Activated naive CD8-positive, alpha-beta T cell treated with anti-CD3 and anti-CD28 coated beads, Interleukin-2, amount 10 ng/mL, durations not matched to agents 7 days and 5 days (primary cell): ENCODE measurements at places on chromosomes 11 and 22. TPM values are rescaled to one million over a fixed set of nuclear protein-coding genes. Genes with fewer than 3 reads are reported as not detected.

Gene AASDHPPT
- total RNA-seq: 29.8 TPM

Gene MIOX
- total RNA-seq: not detected

Gene ZDHHC13
- 21.2 TPM for total RNA-seq

Gene PPFIBP2
- total RNA-seq: 25.7 TPM

Gene OR52H1
- total RNA-seq: not detected

Gene OR52N4
- total RNA-seq: 1.8 TPM

- peaks cover 2% of the 10 kb centered on the region for H3K4me1 ChIP-seq
- H3K4me3 ChIP-seq: no peak overlapping the region
- H3K27me3 ChIP-seq: peaks cover 38% of the 10 kb centered on the region
- H3K36me3 ChIP-seq: no peaks in the 10 kb centered on the region
Measured at GRCh38 chr11:17738151-17738973, 3.8 kb downstream of the KCNC1 start.

- H3K4me3 ChIP-seq: no peak overlapping the region
- DNase-seq: no peak
- H3K36me3 ChIP-seq: no peaks in the 10 kb centered on the region
- H3K27ac ChIP-seq: no peak overlapping the region
- H3K27me3 ChIP-seq: peaks cover 13% of the 10 kb centered on the region
Measured at GRCh38 chr22:20413217-20414058, 19.5 kb downstream of the ZNF74 start.

DNA sequence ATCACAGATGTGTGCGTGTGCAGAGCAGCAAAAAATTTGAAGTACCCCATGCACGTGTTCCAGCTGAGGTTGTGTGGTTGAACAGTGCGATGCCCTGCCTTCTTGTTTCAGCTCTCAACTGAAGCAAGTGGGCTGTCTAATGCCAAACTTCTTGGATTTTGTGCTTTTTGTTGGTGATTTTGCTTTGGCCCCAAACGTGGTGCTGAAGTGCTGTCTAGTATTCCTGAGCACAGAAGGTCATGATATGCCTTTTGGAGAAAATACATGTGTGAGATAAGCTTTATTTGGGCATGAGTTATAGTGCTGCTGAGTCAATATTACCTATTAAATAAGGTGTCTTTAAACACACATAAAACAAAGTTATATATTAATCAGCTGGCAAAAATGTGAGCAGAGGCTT is 14.1 kb downstream of the YDJC start:
- no peak overlapping the region for H3K27ac ChIP-seq
- H3K4me1 ChIP-seq: no peaks in the 10 kb centered on the region
- H3K36me3 ChIP-seq: peaks cover 7% of the 10 kb centered on the region
- no peaks in the 10 kb centered on the region for H3K27me3 ChIP-seq
- DNase-seq: no peak
- H3K4me3 ChIP-seq: no peak overlapping the region

DNA sequence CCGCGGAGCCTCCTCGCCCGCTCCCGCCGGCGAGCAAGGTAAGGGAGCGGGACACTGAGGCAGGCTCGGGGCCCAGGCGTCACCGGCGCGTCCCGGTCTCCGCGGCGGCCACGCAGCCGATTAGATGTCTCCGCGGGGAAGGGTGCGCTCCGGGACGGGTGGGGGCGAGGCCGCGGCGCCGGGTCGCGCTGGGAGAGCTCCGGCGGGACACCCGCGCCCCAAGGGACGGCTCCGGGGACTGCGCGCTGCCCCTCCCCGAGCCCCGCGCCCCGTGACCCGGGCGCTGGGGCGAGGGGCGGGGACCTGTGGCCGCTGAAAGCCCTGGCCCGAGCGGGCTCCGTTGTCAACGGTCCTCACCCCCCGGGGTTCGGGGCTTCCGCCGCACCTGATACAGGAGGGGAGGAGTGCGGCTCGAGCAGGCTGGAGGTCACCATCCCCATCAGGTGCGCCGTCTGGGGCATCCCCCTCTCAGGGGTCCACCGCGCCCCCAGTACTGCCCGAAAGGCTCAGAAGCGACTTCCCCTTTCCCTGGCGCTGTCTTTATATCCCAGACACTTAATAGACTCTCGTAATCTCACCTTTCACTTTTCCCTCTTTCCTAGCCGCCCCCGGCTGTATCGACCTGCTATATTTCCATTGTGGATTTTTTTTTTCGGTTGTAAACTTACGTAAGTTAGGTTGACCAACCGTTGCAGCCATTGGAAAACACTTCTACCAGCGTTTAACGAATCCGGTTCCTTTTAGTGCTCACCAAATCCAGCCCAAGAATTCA is 573 bp downstream of the PPFIA1 start:
- DNase-seq: no peak
- H3K4me1 ChIP-seq: peaks cover 28% of the 10 kb centered on the region
- peaks cover 20% of the 10 kb centered on the region for H3K36me3 ChIP-seq
- peak overlapping the region; percentile 91 for H3K4me3 ChIP-seq
- peaks cover 15% of the 10 kb centered on the region for H3K27me3 ChIP-seq

DNA sequence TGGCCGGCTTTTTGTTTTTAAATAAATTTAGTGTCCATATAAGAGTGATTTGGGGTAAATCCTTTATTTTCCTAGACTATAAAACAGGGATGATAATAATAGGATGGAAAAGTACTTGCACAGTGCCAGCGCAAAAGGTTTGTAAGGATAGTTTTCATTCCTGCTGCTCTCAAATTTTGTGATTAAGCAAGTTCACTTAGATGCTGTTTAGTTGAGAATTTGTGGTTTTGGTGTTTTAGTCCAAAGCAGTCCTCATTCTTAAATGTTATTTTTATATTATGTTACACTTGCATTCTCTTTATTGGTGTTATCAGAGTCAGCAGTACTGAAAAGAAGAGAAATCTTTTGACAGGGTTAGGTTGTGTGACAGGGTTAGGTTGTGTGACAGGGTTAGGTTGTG is 47.9 kb downstream of the PPP6R3 start:
- peaks cover 33% of the 10 kb centered on the region for H3K4me1 ChIP-seq
- H3K27me3 ChIP-seq: no peaks in the 10 kb centered on the region
- H3K36me3 ChIP-seq: peaks cover 23% of the 10 kb centered on the region
- H3K4me3 ChIP-seq: no peak overlapping the region
- H3K27ac ChIP-seq: no peak overlapping the region

- peaks cover 11% of the 10 kb centered on the region for H3K4me1 ChIP-seq
- H3K27ac ChIP-seq: peak overlapping the region; percentile 30
- peak; percentile 24 for DNase-seq
- H3K36me3 ChIP-seq: no peaks in the 10 kb centered on the region
- peaks cover 67% of the 10 kb centered on the region for H3K27me3 ChIP-seq
Measured at GRCh38 chr11:79437981-79438630, 2.7 kb downstream of the TENM4 start.

- no peak for DNase-seq
- H3K27me3 ChIP-seq: no peaks in the 10 kb centered on the region
- peaks cover 11% of the 10 kb centered on the region for H3K4me1 ChIP-seq
- H3K27ac ChIP-seq: peak overlapping the region; percentile 14
Measured at GRCh38 chr22:42841444-42841843, 15.6 kb downstream of the ARFGAP3 start.

- no peak overlapping the region for H3K4me3 ChIP-seq
- H3K27me3 ChIP-seq: no peaks in the 10 kb centered on the region
- H3K36me3 ChIP-seq: no peaks in the 10 kb centered on the region
- H3K4me1 ChIP-seq: no peaks in the 10 kb centered on the region
- no peak for DNase-seq
Measured at GRCh38 chr22:28249402-28249801, 330.3 kb upstream of the PITPNB start.

DNA sequence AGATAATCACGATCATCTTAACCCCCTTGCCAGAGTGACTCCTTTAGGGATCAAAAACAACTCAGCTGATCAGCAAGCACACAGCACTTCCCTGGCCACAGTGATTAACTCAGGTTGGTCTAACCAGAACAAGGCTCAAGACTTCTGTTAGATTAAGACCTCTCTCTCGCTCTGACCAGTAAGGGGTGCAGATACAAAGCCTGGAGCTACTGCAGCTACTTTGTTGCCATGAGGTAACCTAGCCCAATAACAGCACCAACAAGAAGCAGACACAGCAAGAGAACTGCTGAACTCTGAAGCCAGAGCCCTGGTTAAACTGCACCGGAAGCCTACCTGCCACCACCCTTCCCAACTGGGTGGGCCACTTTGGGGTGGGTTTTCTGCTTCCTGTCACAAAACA is 42.0 kb downstream of the LINC01488 start:
- H3K36me3 ChIP-seq: no peaks in the 10 kb centered on the region
- no peak overlapping the region for H3K4me3 ChIP-seq
- H3K27me3 ChIP-seq: peaks cover 4% of the 10 kb centered on the region
- no peak for DNase-seq
- H3K4me1 ChIP-seq: no peaks in the 10 kb centered on the region

GRCh38 chr22:42799461-42800405 is 57.3 kb downstream of the ARFGAP3 start:
- no peaks in the 10 kb centered on the region for H3K4me1 ChIP-seq
- no peak overlapping the region for H3K4me3 ChIP-seq
- H3K27ac ChIP-seq: no peak overlapping the region
- DNase-seq: no peak
- H3K36me3 ChIP-seq: peaks cover 7% of the 10 kb centered on the region

- no peak overlapping the region for H3K27ac ChIP-seq
- no peaks in the 10 kb centered on the region for H3K27me3 ChIP-seq
- no peak overlapping the region for H3K4me3 ChIP-seq
- DNase-seq: no peak
- H3K36me3 ChIP-seq: peaks cover 4% of the 10 kb centered on the region
- H3K4me1 ChIP-seq: peaks cover 10% of the 10 kb centered on the region
Measured at GRCh38 chr22:17972385-17973191, 51.8 kb downstream of the MICAL3 start.

DNA sequence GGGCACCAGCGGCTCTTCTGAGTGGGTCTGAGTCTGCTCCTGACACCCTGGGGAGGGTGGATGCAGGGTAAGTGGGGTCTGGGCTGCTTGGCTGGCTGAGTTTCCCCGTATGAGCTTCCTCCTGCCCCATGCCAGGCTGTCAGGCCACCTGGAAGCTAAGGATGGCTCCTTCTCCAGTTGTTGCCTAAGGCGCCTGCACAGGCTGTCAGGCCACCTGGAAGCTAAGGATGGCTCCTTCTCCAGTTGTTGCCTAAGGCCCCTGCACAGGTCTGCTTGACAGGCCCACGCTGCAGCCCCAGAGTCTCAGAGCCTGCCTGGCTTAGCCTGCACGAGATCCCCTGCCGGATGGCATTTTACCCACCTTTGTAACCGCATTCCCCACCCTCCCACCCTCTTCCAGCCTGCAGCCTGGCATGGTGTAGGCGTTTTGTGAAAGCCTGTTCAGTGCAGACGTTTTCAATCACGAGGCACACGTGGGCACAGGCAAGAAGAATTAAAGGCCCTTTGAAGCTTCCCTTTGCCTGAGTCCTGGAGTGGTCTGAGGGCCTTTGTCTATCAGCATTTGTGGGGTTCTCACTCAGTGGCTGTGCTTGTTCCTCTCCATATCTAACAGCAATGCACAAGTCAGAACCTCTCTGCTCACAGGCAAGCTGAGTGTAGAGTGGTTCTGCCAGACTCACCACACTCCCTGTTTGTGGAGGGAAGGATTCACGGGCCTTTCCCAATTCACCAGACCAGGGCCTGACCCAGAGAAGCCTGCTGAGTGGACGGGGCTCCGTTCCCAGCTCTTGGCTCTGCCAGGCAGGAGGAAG is 40.2 kb upstream of the B3GAT1 start:
- H3K36me3 ChIP-seq: no peaks in the 10 kb centered on the region
- H3K4me3 ChIP-seq: no peak overlapping the region
- no peaks in the 10 kb centered on the region for H3K4me1 ChIP-seq
- peaks cover 7% of the 10 kb centered on the region for H3K27me3 ChIP-seq
- H3K27ac ChIP-seq: no peak overlapping the region

DNA sequence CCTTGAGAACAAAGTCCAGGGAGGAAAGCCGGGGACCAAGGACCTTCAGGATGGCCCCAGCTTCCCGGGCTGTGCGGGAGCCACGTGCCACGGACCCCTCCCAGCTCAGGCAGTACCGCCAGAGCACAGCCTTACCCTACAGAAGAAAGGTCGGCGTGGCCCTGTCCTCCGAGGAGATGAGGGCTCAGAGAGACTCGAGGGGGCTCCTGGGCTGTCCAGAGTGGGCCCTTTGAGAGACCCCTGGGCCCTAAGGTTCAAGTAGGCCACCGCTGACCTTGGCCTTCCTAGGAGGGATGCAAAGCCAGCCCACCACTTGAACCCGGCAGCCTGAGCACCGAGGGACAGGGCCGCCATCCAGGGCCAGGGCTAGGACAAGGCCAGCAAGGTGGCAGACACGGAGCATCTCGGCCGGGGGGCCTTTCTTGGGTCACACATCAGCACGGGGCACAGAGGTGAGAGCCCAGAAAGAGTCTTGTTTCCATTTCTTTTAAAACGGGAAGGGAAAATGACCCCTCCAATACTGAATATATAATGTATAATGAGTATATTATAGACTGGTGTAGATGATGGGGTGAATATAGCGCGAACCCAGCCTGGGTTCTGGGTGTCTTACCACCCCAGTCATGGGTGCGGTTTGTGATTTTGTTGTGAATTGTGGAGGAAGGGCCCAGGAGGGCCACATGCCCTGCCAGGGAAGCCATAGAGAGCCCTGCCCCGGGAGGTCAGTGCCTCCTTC is 34.4 kb upstream of the PPARA start:
- no peaks in the 10 kb centered on the region for H3K27me3 ChIP-seq
- DNase-seq: no peak
- no peaks in the 10 kb centered on the region for H3K36me3 ChIP-seq

DNA sequence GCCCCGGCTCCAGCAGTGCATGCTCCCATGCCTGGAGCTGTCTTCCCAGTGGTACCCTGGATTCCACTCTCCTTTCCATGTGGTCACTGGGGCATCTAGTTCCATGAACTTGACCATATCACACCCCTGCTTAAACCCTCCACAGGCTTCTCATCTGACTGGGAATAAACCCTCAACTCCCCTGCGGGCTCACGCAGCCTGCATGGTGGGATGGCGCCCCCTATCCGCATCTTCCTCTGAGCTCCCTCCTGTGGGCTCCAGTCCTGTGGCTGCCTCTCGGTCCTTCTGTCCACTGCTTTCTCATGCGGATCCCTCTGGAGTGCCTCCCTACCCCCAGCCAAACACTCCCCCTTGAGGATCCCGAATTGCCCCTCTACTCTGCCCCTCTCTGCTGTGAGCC is 41.4 kb upstream of the TTLL12 start:
- H3K36me3 ChIP-seq: no peaks in the 10 kb centered on the region
- H3K4me3 ChIP-seq: no peak overlapping the region
- no peak for DNase-seq
- no peak overlapping the region for H3K27ac ChIP-seq
- peaks cover 10% of the 10 kb centered on the region for H3K4me1 ChIP-seq

GRCh38 chr22:22927888-22928665 is 40.5 kb downstream of the IGLL5 start:
- peak overlapping the region; percentile 11 for H3K27ac ChIP-seq
- no peak overlapping the region for H3K4me3 ChIP-seq
- H3K36me3 ChIP-seq: no peaks in the 10 kb centered on the region
- peaks cover 7% of the 10 kb centered on the region for H3K27me3 ChIP-seq

GRCh38 chr11:86565388-86565787 is 107.0 kb downstream of the ME3 start:
- no peak overlapping the region for H3K27ac ChIP-seq
- H3K4me1 ChIP-seq: no peaks in the 10 kb centered on the region
- no peak for DNase-seq
- H3K36me3 ChIP-seq: no peaks in the 10 kb centered on the region
- no peak overlapping the region for H3K4me3 ChIP-seq
